Progenitor cell of endocrine pancreas (in vitro differentiated cells): ENCODE measurements at places on chromosomes 3 and 15.

GRCh38 chr15:67149068-67149772 is 83.8 kb downstream of the SMAD3 start:
- no peak for DNase-seq

GRCh38 chr3:197003461-197004385 is 25.9 kb downstream of the MELTF start:
- DNase-seq = no peak

- DNase-seq = no peak
These were observed 498.5 kb upstream of the GRM7 start for GRCh38 chr3:6362406-6362805.

DNA sequence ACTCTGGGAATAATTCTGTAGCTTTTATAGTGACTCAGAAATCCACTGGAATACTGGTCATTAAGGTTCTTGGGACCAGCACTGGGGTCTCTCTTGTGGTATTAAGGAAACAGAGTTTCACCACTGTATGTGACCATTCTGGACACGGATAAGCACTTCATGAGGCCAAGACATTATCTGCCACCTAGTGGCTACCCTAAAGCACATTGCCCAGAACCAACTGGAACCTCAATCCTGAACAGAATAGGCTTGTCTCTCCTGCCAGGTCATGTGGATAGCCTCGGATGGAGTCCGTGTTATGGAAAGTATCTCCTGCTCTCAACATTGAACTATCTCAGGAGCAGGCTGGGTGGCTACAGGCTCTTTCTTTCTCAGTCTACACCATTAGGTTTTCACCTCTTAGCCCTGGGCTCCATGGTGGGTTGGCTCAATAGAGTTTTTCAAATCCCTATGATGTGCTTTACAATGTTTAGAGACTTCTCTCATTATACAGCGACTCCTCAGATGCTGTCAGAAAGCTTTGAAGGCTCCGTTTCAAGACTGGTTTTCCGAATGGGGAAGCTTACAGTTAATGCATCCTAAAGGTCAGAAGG is 167.6 kb upstream of the ST8SIA2 start:
- no peak for DNase-seq

GRCh38 chr15:66839506-66840112 is 137.6 kb downstream of the SMAD6 start:
- no peak for DNase-seq
